ENCODE measurements at places on chromosomes 7 and 10. TPM values are rescaled to one million over a fixed set of nuclear protein-coding genes. Genes with fewer than 3 reads are reported as not detected.

DNA sequence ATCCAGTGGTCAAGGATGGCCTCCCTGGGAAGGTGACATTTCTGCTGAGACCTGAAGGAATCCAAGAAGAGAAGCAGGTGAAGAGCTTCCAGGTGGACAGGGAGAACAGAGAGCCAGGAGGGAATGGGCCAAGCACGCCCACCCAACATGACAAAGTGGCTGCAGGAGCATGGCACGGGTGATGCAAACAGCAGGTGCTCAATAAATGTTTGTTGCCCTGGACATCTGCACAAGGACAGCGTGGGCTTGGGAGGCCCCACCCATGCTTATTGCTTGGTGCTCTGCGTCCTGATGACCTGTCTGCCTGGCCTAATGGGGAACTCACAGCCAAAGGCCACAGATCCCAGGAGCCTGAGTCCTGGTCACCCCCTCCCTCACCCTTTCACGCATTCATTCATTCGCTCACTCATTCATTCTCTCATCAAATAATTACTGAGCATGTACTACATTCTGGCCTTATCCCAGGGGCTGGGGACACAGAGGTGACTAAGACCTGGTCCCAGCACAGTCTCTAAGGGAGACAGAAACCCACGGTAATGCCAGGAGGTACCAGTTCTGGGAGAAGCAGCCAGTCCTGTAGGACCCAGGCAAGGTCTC, 13.1 kb downstream of the RHBDD2 start:
- DNase-seq: no peak

Gene FAM149B1
- total RNA-seq: 13.6 TPM

Gene TLX1
- not detected for total RNA-seq

GRCh38 chr7:22842383-22842941, 19.8 kb upstream of the TOMM7 start:
- peak; percentile 82 for DNase-seq

Gene BBIP1
- total RNA-seq: 37.7 TPM

DNA sequence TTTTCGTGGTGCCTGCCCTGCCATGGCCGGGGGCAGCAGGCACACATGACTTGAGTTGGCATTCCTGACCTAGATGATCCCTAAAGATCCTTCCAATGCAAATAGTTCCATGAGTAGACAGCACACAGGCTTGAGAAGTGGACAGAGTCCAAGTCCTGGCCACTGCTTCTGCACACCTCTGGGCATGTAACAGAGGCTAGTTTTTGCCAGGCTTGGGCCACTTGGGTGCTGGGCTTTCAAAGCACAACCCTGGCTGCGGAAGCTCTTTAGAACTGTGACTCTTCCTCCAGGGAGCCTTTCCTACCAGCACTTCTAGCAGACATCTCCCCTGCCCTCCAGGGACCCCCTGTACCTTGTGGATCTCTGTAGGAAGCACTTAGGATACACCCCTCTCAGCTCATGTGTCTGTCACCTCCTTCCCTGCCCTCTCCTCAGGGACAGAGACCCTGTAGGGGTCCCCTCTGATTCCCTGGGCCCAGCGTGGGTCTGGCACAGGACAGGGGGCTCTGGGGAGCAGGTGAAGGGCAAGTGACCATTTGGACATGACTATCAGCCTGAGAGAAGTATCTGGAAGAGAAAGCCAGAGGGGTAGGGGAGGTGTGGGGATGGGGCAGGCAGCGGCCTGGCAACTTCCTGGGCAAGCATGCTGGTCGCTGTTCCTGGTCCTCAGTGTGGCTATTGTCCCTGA, 36.2 kb downstream of the ZCCHC24 start:
- peak; percentile 31 for DNase-seq

DNA sequence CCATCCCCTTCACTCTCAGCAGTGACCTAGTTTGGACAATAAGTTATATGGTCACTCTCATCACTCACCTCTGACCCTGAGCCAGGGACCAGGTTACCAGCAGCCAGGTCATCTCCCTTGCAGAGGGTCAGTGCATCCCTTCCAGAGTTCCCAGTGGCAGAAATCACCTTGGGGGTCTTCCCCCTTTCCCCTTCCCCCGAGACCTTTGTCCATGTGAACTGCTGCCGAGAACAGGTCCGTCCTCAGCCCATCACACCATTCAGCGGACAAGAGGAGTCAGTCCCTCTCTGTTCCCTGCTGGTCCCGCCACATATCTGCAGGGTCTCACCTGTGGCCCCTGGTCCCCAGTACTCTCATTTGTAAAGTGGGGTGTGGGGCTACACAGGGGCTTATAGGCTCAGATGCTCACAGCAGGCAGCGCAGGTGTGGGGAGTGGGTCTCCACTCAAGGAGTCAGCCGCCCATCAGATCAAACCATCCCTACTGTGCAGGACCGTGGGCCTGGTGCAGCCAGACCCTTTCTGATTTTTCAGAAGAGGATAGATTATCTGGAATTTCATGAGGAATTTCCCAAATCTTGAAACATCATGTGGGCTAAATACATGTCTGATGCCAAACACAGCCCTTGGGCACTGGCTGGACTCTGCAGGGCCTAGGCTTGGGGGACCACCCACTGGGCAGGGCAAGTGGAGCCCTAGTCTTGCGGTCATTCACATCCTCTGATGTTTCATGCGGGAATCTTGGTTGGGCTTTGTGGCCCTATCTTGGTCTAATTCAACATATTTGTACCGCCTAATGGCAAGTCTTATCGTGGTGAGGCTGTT, 6.5 kb downstream of the DEPP1 start:
- DNase-seq: no peak

Gene HPSE2
- total RNA-seq: not detected

Gene PON1
- not detected for total RNA-seq

DNA sequence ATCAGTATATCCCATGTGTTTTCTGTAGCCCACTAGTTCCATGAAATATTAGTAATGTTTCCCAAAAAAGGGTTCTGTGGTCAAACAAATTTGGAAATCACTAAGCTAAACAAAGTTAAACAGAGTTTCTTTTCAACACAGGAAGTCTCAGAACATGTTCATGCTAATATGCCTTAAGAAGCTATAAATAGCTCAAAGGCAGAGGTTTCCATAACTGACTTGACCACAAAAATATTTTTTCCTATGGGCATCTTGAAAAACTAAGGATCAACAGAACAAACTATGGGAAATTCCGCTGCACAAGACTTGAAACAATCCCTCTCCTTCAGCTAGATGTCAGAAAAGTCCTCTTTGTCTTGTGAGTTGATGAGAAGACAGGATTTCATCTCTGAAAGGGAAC, 59.7 kb downstream of the SEM1 start:
- DNase-seq: peak; percentile 59

DNA sequence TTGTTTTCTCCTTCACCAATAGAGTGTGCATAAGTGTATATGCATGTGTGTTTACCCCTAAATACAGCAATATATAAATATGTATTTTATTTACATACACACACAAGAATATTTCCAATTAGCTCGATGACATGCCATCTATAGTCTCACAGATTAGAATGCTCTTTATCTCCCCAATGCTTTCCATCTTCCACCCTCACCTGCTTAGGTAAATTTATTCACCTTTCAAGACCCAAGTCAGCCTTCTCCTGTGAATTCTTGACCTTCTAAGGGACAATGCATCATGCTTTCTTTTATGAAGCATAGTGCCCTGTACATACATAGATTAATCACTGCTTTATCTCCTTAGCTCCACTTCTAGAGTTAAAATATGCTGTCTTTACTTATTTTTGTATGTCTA, 49.7 kb downstream of the SEMA3A start:
- DNase-seq: no peak

Gene GPR22
- total RNA-seq: not detected

DNA sequence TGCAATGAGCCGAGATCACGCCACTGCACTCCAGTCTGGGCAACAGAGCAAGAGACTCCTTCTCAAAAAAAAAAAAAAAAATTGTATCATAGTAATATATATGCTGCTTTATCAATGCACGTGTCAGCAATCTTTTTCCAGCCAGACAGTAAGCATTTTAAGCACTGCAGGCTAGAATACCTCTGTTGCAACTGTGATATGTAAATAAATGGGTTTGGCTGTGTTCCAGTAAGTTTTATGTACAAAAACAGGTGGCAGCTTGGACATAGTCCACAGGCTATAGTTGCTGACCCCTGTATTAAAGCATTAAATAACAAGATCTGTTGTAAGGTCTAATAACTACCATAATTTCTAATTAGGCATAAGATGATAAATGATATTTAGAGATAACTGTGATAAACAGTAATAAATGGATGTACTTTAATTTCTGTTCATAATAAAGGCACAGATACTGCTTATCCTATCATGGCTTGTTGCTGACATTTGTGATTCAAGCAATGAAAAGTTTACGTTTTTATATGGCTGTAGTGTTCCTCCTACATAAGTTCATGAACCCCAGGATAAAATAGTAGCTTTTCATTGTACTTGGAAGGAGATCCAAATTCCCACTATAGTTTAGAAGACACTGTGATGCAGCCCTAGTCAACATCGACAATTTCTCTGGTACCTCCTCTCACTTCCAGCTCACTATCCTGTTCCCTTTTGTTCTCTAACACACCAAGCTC, 161.4 kb downstream of the ELMO1 start:
- DNase-seq: no peak

GRCh38 chr7:42128703-42129102, 108.3 kb downstream of the GLI3 start:
- peak; percentile 43 for DNase-seq

DNA sequence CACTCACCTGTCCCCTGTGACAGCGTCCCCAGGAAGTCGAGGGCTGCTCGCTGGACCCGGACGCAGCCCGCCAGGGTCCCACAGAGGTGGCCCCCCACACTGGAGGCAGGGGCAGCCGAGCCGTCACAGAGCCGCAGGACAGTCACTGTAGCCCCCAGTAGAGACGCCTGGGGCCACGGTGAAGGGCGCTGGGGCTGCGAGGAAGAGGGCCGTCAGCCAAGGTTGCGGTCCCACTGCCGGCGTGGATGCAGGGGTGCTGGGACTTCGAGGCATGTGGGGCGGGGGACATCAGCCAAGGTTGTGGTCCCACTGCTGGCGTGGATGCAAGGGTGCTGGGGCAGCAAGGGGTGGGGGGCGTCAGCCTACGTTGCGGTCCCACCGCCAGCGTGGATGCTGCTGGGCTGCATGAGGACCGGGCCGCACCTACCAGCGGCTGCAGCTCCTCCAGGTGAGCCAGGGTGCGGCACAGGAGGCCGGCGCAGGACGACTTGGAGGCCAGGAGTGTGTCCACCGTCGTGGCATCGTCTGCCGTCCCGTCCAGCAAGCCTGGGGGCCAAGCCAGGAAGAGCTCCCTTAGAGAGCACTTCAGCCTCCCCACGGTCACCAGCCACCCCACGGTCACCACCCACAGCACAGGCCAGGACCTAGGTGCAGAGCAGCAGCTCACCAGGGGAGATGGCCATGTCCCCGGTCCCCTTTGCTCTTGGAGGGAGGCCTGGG, 13.9 kb downstream of the BRAT1 start:
- no peak for DNase-seq

DNA sequence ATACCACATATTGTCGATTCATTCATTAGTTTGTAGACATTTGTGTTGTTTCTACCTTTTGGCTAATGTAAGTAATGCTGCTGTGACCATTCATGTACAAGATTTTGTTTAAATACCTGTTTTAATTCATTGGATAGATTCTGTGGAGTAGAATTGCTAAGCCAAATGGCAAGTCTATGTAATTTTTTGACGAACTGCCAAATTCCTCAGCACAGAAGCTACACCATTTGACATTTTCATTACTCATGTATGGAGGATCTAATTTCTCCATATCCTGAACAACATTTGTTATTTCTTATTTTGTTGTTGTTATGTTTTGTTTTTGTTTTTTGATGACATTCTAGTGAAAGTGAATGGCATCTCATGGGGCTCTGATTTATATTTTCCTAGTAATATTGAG, 1351.3 kb upstream of the SORCS1 start:
- peak; percentile 20 for DNase-seq

- peak; percentile 8 for DNase-seq
Observed at GRCh38 chr10:18216482-18216881, 76.3 kb downstream of the CACNB2 start.

GRCh38 chr10:21146436-21146789, 249.3 kb upstream of the NEBL start:
- no peak for DNase-seq

Gene NUTM2B
- total RNA-seq: 0.24 TPM

- no peak for DNase-seq
Observed at GRCh38 chr7:1270181-1270580, 37.5 kb downstream of the UNCX start.

DNA sequence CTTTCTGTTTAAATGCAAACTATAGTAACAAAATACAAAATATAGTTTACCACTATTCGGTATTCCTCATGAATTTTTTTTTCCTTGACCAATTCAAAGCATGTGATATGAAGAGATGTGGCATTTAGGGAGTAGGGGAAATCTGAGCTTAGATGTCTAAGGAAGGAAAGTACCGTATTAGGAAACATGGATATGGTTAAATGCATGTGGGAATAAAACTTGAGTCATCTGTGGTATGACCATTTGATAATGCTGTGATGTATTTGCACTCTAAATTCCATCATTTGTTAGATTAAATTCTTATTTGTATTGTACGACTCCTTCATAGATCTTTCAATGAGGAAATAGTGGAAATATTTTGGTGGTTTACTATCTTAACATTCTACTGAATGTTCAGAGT, 19.7 kb downstream of the AHR start:
- peak; percentile 24 for DNase-seq

Gene STAG3
- 2.5 TPM for total RNA-seq

Gene ALOX5
- not detected for total RNA-seq

DNA sequence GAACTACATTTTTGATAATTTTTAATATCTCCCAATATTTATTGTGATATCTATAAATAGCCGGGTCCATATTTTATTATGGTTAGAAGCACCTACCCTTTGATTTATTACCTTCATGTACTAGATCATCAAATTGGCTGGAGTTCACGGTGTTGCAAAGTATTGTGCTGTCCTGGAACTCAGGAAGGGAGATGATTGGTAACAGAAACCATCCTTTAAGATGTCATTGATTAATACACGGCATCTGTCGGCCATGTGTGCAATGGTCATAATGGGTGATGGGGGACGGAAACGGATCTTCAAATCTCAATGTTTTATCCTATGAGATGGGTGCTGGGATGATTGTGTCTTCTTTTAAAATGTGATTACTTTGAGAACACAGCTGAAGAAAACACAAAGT, 157.0 kb downstream of the NEBL start:
- no peak for DNase-seq

- no peak for DNase-seq
Observed at GRCh38 chr10:103917302-103918052, 507 bp downstream of the STN1 start.

DNA sequence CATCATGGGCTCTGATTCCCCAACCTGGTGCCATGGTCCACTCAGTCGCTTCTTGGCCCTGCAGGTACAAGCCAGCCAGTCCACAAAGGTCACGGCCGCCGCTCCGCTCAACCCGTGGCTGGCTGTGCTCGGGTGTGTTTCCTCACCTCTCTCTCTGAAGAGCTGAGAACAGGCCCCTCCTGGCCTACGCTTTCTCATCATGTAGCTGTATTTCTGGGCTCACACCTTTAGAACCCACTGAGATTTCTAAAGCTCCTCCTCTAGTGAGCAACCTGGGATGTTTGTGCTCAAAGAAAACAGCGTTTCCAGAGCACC, 30.2 kb downstream of the PTPRN2 start:
- DNase-seq: no peak

Gene NAPEPLD
- total RNA-seq: 5.8 TPM
